ENCODE measurements at places on chromosomes 2 and 18. TPM values are rescaled to one million over a fixed set of nuclear protein-coding genes. Genes with fewer than 3 reads are reported as not detected.

LYPD6 gene
- 4.8 TPM for total RNA-seq

LIMS4 gene
- total RNA-seq: 1.1 TPM

DNA sequence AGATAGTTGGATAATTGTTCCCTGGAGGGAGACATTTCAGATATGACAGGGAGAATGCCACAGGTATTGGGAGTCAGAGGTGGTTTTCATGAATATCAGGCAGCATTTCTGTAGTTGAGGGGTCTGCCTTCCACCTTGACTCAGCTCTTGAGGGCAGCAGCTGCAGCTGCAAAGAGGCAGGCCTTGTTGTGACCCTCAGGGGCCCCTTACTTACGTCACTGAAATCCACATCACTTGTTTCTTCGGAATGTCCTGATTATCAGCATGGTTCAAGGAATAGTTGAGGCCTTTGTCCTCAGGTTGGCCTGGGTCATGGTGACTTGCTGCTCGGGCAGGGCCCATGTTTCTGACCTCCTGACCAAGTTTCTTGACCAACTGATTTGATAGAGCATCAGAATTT lies 46.9 kb downstream of the TMEM17 start:
- H3K4me3 ChIP-seq: no peak overlapping the region
- H3K4me1 ChIP-seq: peaks cover 27% of the 10 kb centered on the region
- H3K27ac ChIP-seq: no peak overlapping the region

DNA sequence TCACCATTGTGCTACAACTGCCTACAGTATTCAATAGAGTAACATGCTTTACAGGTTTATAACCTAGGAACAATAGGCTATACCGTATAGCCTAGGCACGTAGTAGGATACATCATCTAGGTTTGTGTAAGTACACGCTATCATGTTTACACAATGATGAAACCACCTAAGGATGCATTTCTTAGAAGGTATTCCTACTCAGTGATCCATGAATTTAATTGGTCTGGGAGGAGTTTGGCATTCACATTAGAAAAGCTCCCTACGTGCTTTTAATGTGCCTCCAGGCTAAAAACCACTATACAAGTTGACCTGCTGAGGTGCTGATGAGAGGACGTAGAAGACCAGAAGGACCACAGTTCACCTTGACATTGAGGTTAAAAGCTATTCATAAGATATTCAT lies 154.5 kb upstream of the LRRTM1 start:
- H3K36me3 ChIP-seq: peaks cover 3% of the 10 kb centered on the region
- no peak overlapping the region for H3K4me3 ChIP-seq
- no peak for DNase-seq
- no peak overlapping the region for H3K27ac ChIP-seq

KCNJ13 gene
- not detected for total RNA-seq

ARHGEF33 gene
- total RNA-seq: 0.57 TPM

GRCh38 chr2:60806988-60807681 lies 51.1 kb downstream of the PAPOLG start:
- no peak overlapping the region for H3K4me3 ChIP-seq
- peaks cover 26% of the 10 kb centered on the region for H3K4me1 ChIP-seq
- no peaks in the 10 kb centered on the region for H3K36me3 ChIP-seq
- H3K27me3 ChIP-seq: no peaks in the 10 kb centered on the region

DNA sequence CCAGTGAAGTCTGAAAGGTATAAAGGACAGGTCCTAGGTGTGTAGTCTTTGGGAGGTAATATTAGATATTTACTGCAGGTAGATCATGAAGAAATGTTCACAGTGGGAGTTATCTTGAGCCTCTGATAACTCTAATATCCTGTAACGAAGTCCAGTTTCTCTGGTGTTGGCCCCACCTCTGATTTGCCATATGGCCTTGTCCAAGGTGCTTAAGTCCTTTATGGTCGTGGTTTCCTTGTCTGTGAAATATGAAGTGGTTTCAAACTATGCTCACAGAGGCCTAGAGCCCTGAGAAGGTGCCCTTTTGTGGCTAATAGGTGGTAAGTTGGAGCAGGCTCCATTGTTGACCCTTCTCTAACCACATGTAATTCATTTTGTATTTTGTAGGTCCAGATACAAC lies 190.7 kb downstream of the ICOS start:
- H3K36me3 ChIP-seq: no peaks in the 10 kb centered on the region
- DNase-seq: no peak
- H3K4me1 ChIP-seq: peaks cover 22% of the 10 kb centered on the region
- no peaks in the 10 kb centered on the region for H3K27me3 ChIP-seq

DNA sequence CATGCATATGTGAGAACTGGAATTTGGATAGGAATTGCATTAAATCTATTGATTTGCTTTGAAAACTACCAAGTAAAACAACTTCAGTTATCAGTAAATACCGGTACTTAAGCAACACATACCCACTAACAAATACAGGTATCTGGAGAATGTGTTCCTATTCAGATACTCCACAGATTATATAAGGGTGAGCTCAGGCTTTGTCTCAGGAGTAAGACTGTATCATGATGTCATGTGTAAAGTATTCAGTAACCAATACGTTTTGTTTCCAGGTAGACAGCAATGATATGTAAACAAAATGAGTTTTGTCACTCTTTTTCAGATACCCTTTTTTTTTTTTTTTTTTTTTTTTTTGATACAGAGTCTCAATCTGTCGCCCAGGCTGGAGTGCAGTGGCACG lies 74.8 kb downstream of the DSC3 start:
- no peak overlapping the region for H3K27ac ChIP-seq
- 0 out of 2 replicates have a peak, but pooled peaks cover 2% of the 10 kb centered on the region for H3K4me1 ChIP-seq
- no peak overlapping the region for H3K4me3 ChIP-seq
- no peaks in the 10 kb centered on the region for H3K36me3 ChIP-seq
- no peak for DNase-seq

- no peaks in the 10 kb centered on the region for H3K27me3 ChIP-seq
- no peaks in the 10 kb centered on the region for H3K36me3 ChIP-seq
- H3K27ac ChIP-seq: no peak overlapping the region
- DNase-seq: no peak
Observed at GRCh38 chr2:178273787-178274360, 79.6 kb downstream of the OSBPL6 start.

ACADL gene
- total RNA-seq: 0.42 TPM

ITGB6 gene
- 0.07 TPM for total RNA-seq

DNA sequence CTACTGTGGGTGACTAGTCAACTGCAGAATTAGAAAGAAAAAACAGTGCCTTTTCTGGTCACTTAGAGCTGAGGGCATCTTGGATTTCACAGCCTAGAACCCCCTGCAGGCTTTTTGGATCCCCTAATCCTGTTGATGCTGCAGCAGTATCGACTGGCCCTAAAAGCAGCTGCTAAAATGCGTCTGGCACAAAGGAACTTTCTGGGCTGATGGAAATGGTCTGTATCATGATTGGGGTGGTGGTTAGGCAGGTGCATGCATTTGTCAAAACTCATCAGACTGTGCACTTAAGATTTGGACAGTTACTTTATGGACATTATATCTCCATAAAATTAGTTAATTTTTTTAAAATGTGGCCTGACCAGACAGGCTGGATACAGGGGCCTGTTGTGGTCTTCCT lies 149.8 kb downstream of the KLHL29 start:
- no peaks in the 10 kb centered on the region for H3K27me3 ChIP-seq
- no peak overlapping the region for H3K4me3 ChIP-seq
- peak overlapping the region; percentile 18 for H3K27ac ChIP-seq

ERFE gene
- 6.3 TPM for total RNA-seq

- H3K27ac ChIP-seq: no peak overlapping the region
- no peaks in the 10 kb centered on the region for H3K36me3 ChIP-seq
- no peak for DNase-seq
Observed at GRCh38 chr18:31612124-31612523, 20.4 kb downstream of the TTR start.

OSR1 gene
- total RNA-seq: 0.55 TPM

GRCh38 chr2:120383191-120383590 lies 37.3 kb downstream of the INHBB start:
- H3K4me3 ChIP-seq: no peak overlapping the region
- H3K27me3 ChIP-seq: peaks cover 3% of the 10 kb centered on the region
- no peak for DNase-seq
- H3K27ac ChIP-seq: no peak overlapping the region
- no peaks in the 10 kb centered on the region for H3K36me3 ChIP-seq

DNA sequence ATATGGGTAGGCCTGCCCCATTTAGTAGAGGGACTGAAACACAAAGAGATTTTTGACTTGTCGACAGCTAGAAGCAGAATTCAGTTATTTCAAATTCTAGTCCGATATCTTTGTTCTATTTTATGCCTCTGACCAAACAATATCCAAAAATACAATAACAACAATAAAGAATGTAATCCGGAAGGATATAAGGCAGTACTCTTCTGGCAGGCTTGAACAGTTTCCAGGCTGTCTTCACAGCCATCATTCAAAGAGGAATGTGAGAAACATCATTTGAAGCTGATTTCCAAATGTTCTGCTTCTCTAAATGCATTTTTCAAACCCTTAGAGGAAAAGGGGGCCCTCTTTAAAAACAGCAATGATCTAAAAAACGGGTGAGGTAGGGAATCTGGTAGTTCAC lies 36.7 kb upstream of the SPTBN1 start:
- H3K4me1 ChIP-seq: peaks cover 21% of the 10 kb centered on the region
- 0 out of 2 replicates have a peak, but pooled peaks cover 5% of the 10 kb centered on the region for H3K36me3 ChIP-seq
- no peaks in the 10 kb centered on the region for H3K27me3 ChIP-seq
- no peak for DNase-seq

DNA sequence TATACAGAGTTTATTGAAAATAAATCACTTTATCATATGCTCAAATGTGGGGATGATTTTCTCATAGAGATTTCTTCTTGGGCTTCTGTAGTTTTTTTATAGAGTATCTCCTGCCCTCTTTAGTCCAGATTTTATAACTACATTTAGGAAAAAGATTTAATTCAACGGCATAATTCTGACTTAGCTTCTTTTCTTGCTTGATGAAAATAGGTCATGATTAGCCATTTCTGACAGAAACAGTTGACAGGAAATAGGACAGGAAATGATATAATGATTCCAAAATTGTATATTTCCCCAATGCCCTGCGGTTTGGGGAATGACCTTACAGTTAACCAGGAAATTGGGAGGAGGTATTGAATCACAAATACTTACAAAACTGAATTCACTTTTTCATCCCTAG lies 1531.9 kb upstream of the ACVR2A start:
- no peak overlapping the region for H3K4me3 ChIP-seq
- peaks cover 20% of the 10 kb centered on the region for H3K4me1 ChIP-seq
- H3K27ac ChIP-seq: peak overlapping the region; percentile 70
- H3K27me3 ChIP-seq: no peaks in the 10 kb centered on the region
- H3K36me3 ChIP-seq: peaks cover 8% of the 10 kb centered on the region

SPHKAP gene
- not detected for total RNA-seq

ZBTB7C gene
- 0.39 TPM for total RNA-seq

RAB6C gene
- 0.07 TPM for total RNA-seq

GRCh38 chr2:235200216-235200615 lies 248.4 kb downstream of the SH3BP4 start:
- H3K27me3 ChIP-seq: peaks cover 5% of the 10 kb centered on the region
- no peaks in the 10 kb centered on the region for H3K4me1 ChIP-seq
- DNase-seq: no peak
- H3K27ac ChIP-seq: no peak overlapping the region

SLC20A1 gene
- 60.1 TPM for total RNA-seq

DNA sequence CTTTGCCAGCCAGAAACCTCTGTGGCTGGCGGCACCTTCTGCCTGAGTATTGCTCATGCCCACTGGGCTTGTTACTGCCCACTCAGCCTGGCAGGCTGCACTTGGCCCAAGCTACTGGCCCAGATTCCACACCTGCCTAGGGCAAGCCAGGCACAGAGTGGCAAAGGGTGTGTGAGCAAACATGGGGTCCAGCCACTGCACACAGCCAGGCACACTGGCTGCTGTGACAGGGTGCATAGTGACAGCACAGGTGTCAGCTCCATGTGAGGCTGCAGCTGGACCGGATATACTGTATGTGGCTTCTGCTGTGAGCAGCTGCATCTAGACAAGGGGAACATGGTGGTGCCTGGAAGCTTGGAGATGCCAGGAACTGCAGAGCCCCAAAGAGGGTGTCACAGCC lies 113.9 kb downstream of the COPS8 start:
- H3K36me3 ChIP-seq: peaks cover 20% of the 10 kb centered on the region
- no peak for DNase-seq
- peak overlapping the region; percentile 97 for H3K27ac ChIP-seq
- no peak overlapping the region for H3K4me3 ChIP-seq
- H3K27me3 ChIP-seq: peaks cover 34% of the 10 kb centered on the region
- H3K4me1 ChIP-seq: peaks cover 69% of the 10 kb centered on the region

DNA sequence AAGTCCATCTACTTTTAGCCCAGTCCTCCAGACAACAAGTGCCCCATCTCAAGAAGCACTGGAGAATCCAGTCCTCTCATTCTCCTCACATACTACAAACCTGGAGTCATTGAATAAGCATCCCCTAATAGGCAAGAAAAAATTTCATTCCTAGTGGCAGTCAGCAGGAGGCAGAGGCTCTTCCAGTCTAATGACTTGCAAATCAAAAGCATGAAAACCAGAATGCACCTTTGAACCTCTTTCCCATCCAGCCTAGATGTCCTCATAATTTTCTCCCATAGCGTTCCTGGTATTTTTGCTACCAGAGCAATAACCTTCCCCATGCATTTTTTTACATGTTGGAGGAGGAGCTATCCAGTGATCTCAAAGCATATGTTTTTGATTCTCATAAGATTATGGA lies 252.6 kb downstream of the TTC32 start:
- peaks cover 27% of the 10 kb centered on the region for H3K4me1 ChIP-seq
- H3K4me3 ChIP-seq: no peak overlapping the region
- H3K36me3 ChIP-seq: no peaks in the 10 kb centered on the region
- DNase-seq: no peak

DNA sequence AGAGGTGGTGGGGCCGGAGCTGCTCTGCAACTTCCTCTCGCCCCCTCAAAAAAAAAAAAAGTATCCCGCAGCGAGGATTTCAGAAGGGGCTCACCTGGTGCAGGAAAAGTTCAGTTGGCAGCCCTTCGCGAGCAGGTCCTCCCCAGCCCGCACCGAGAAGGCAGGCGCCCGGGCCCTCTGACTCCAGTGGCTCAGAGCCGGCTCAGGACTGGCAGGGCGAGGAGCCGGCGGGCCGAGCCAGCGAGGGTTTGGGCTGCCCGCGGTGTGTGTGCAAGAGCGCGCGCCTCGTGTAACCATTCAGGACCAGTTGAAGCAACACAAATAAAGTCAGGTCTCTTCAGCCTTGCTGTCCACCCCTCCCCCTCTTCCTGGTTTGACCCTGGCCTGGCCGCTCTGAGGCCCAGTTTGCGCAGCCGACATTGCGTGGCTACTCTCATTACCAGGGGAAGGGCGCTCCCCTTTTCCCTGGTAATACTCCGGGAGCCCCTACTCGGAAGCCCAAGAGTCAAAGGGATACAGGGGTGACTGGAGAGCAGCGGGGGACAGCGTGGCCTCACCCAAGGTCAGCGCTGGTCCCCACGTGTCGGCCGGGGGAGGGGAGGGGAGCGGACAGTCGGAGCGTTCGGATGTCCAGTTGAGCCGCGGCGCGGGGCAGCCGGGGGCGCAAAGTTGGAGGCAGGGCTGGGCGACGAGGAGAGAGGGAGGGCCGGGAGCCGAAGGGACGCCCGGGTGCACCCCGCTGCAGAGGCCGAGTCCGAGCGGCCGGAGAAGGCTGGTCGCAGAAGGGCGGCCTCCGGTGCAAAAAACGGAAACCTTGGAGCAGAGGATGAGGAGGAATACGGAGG lies 12.3 kb downstream of the EN1 start:
- H3K27me3 ChIP-seq: peaks cover 100% of the 10 kb centered on the region
- peaks cover 37% of the 10 kb centered on the region for H3K4me1 ChIP-seq
- no peak for DNase-seq
- peak overlapping the region; percentile 73 for H3K4me3 ChIP-seq
- H3K27ac ChIP-seq: no peak overlapping the region
